Fibroblast of pulmonary artery (primary cell): ENCODE measurements at places on chromosomes 4 and X.

DNA sequence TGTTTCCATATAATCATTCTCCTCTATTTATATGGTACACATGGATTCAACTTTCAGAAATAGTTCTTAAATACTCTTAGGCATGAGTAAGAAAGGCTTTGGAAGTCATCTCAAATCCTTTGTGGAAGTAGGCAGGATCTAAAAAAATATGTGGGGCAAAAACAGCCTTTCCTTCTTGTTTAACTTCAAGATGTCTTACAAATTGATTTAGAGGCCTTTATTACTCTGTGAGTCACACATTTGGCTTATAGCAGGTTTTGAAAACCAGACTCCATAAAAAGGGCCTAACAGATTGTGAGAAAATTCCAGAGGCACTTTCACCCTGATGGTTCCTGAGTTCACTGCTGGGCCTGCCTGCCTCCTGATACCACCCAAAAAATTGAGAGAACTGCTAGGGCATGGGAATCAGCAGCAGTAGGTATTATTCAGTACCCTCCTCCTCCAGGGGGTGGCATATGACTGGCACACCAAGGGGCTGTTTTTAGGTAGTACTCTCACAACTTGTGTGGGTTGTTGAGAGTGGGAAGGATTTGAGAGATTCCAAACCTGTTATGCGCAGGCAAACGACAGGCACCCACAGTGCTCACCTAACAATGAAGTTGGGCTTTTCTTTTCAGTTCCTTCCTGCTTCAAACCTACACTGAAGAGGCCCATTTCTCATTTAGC, 162.7 kb upstream of the MBNL3 start:
- no peak for DNase-seq

DNA sequence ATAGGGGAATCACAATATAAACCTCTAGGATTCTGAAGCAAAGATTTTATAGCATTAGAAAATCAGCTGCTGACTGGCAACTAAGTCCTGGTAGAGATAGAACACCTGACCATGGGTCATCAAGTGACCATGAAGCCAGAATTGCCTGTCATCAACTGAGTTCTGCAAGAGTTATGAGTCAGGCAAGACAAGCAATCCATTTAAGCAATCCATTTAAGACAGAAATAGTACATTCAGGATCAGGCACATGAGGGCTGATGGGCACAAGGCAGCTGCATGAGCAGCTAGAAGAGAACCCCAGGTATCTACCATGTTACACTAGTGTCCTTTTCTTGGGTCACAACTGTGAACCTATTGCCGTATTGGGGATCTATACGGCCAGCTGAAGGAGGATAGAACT, 98.9 kb downstream of the SPRY1 start:
- peak; percentile 28 for DNase-seq

DNA sequence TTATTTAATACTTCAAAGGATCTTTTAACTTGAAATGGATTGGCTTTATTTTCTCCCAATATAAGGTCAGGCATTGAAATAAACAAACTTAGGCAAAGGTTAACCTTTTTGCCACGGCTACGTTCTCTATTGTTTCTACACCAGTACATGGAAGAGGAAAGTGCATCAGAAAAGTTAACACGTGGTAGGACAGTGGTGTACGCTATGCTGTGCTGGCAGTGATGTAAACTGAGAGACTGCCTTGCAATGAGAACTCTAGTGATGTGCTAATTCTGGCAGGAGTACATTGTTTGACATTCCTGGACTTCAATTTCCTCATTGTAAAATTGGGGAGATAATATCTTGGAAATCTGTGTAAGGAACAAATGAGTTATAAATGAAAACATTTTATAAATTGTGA, 208.2 kb downstream of the TMA16 start:
- no peak for DNase-seq

DNA sequence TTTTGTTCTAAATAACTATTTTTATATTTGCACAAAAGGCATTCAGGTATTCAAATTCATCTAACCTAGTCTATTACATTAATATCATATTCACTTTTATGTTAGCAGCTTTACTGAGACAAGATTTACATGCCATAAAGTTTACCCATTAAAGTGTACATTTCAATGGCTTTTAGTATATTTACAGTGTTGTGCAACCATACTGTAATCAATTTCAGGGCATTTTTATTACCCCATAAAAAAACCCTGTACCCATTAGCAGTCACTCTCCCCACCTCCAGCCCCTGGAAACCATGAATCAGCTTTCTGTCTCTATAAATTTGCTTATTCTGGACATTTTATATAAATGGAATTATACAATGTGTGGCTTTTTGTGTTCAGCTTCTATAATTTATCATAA, 95.9 kb upstream of the IL1RAPL1 start:
- no peak for DNase-seq

DNA sequence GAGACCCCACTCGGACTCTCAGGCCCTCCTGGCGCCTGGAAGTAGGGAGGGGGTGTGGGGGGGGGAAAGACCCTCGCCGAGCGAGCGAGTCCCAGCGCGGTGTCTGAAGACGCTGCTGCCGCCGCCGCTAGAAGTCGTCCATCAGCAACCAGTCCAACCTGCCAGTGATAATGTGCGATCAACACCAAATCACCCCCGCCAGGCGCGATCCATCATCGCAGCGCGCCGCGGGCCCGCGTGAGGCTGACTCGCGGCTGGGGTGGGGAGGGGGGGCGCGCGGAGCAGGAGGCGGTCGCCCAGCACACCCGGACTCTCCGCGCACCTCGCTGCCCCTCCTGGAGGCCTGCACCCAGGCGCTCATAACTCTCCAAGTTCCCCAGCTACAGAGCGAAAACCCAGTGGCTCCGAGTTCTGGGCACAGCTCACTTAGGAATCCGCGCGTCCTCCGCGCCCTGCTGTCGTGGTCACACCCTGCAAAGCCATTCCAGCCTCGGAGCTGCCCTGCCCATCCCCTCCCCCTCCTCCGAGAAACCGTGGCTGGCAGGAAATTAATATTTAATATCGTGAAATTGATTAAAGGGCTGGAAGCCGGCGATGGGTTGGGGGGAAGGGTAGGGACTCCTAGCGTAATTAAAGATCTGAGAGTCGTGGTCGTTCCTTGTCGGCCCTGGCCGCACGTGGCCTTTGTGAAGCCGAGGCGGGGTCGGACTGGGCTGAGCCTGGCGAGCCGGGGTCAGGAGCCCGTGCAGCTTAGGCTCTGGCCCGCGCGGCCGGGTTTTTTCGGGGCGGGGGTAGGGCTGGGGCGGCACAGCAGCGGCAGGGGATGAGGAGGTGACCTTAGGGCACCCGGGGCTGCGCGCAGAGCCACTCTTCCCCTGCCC, 58.1 kb upstream of the BCOR start:
- DNase-seq: no peak

DNA sequence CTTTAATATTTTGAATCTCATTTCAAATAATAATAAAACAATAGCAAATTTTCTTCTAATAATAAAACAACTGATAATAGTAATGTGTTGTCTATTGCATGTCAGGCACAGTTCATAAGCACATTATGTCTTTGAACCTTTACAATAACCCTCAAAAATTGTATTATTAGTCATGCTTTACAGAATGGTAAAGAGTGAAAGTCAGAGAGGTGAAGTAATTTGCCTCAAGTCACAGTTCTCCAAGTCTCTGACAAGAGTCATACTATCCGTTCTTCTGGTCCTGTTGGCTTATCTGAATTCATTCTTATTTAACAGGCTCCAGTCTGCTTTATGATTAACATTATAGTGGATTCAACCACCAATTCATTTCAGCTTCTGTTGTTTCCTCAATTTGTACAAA, 313.0 kb downstream of the AFF2 start:
- DNase-seq: no peak

DNA sequence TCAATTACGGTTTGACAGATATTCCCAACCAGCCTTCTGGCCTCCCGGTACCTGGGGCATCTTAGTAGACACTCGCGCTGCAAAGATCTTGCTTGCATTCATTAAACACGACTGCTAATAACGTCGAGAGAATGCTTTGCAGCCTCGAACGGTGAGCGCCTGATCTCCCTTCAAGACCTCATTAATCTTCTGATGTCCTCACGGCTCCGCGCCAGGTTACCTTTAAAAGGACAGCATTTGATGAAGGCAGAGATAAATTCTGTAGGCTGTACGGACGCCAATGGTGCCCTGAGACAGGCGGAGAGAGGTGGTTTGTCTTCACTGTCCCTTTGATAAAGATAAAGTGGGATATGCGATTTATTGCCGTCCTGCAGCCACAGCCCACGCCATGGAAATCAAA, 64.2 kb downstream of the SHOX start:
- no peak for DNase-seq

GRCh38 chr4:161486461-161486860, 677.3 kb downstream of the FSTL5 start:
- DNase-seq: no peak

- no peak for DNase-seq
Observed at GRCh38 chrX:44698357-44698756, 145.5 kb upstream of the DUSP21 start.

GRCh38 chrX:115189646-115190635, 731 bp downstream of the RBMXL3 start:
- DNase-seq: no peak

GRCh38 chr4:84855774-84856173, 110.7 kb downstream of the WDFY3 start:
- DNase-seq: no peak

DNA sequence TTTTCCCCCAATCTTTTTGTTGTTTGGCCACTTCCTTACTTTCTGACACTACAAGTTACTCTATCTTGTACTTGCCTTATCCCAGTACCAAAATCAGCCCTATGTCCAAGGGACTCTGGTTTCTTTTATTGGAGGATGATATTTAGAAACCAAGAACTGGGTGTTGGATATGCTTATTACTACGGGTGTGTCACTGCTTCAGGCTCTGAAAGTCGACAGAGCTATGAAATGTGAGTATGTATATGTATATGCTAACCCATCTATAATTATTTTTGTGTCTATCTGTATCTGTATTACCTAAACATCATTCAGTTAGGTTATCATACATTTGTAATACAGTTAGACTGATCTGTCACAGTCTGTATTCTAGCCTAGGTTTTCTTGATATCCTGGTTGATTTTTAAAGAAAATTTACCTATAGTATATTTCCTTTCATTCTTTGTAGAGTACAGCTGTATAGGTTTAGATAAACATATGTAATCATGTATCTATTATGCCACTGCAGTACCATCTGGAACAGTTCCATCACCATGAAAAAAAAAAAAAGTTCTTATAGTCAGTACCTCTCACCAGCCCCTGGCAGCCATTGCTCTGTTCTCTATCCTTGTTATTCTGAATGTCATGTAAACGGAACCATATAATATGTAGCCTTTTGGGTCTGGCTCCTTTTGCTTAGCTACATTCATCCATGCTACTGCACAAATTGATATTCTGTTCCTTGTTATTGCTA, 18.1 kb downstream of the SEC24B start:
- no peak for DNase-seq

GRCh38 chr4:851701-852430, 25.9 kb upstream of the CPLX1 start:
- DNase-seq: no peak

DNA sequence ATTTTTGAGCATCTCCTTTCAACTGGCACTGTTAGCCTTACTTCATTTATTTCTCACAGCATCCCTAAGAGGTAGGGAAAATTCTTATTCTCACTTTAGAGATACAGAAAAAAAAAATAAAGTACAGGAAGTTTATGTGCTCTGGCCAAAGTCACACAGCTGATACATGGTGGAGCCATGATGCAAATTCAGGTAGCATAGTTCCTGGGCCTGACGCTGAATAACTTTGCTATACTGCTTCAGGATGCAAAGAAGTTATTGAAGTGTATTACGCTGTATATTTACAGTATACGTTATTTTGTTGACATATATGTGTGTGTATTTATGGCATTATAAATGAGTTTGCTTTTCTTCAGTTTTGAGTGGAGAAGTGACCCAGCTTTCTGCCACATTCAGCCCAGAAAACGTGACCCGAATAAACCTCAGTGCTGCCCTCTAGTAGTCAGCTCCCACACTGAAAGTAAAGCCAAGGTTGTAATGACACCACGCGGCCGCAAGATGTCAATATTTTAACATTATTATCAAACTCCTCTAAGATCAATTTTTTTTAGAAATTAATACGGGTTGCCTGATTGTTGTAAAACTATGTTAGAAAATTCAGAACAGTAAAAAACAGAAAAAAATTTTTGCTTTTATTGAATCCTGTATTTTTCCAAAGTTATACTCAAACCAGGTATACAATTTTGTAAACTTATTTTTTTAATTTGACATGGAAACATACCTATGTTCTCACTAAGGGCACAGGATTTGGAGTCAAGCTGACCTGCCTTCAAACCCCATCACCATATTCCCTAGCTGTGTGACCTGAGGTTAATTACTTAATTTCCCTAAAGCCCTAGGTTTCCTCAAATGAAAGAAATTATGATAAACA, 3.8 kb upstream of the GUCY2F start:
- DNase-seq: peak; percentile 77

DNA sequence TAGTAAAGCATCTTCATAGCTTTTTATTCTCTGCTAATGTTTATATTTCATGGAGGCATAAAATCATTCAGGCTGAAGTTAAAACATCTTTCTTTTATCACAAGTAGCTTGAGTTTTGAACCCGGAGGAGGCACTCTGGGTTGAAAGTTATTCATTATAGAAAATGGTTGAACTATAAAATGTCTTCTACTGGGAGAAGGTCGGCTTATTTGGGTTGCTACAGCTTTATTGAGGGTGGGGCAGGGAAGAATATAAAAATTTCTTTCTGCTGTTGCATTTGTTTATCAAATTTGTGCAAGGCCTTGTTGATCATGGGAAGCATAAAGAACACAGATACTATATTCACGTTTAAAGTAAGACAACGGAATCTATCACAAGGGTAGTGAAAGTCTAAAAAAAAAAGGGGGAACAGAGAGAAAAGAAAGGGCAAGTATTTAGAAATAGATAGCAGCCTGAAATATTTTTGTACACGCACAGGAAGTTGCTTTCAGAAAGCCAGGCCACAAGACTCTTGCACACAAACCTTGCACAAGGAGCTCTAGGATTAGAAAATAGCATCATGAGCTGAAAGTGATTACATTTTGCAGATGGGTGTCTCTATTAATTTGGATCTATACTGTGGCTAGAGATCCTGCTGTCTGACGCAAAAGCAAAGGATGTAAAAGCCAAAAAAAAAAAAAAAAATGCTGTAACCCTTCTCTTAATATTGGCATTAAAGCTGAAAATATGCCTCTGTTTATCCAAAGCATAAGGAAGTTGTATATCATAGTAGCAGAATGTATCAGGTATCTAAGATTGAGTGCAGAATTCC, 37.2 kb upstream of the FAM9C start:
- peak; percentile 62 for DNase-seq

GRCh38 chr4:74537459-74537858, 92.5 kb downstream of the AREG start:
- DNase-seq: peak; percentile 60

DNA sequence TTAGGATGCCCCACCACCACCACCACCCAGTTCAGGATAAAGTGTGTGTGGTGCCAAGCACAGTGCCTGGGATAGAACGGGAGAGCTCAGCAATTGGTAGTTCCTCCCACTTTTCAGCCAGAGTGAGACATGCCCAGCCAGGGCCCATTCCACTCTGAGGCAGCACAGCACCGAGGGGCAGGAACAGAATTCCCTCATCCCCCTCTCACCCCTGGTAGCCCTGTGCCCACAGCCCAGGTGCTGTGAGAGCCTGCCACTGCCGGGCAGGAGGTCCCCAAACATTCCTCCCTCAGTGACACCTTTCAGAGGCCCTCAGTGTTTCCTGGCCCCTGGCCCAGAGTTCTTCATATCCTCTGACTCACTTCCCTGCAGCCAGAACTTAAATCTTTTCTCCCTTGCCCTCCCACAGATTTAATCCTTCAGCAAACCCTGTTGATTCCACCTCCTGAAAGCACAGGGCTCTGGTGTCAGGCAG, 8.1 kb downstream of the RIPPLY1 start:
- peak; percentile 74 for DNase-seq

GRCh38 chr4:56909086-56909894, 1.6 kb downstream of the REST start:
- DNase-seq: peak; percentile 60
